ENCODE measurements at places on chromosomes 7 and 10.

- DNase-seq = no peak
These were observed 90.4 kb downstream of the DYNC2I1 start for GRCh38 chr7:158946771-158947170.

- DNase-seq = no peak
These were observed 123.5 kb downstream of the GLCCI1 start for GRCh38 chr7:8092140-8092539.

DNA sequence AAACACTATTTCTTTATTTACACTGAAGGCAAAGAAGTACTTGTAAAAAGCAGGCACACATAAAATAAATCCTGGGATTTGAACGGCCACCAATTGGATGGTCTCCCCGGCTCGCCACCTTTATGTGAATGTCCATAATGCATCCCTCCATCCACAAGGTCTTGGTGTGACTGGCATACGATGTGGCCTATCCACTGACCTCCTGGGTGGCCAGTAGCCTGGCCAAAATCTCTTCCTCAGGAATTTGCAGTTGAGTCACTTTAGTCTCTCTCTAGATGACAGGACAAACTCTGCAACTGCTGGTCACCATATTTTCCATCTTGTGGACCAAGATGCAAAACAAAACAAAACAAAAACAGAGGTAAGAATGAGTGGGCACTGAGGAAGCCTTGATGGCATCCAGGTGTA, 39.1 kb downstream of the CDK1 start:
- DNase-seq = no peak

DNA sequence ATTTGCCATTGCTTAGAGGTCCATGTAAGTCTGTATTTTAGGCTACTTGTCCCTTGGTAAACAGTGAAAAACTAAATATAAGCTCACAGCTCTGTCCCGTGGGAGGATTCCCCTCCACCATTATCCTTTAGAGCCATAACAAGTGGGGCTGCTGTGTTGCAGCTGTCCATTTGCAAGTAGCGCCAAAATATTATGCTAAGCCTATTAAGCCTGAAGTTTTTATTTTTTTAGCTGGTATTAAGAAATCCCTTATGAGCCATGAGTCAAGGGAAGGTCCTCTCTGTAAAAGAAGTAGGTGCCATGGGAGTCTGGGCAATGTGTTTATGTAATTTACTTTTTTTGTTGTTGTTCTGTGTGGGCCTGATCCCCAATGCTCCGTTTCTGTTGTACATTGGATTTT, 183.9 kb downstream of the THSD7A start:
- no peak for DNase-seq

DNA sequence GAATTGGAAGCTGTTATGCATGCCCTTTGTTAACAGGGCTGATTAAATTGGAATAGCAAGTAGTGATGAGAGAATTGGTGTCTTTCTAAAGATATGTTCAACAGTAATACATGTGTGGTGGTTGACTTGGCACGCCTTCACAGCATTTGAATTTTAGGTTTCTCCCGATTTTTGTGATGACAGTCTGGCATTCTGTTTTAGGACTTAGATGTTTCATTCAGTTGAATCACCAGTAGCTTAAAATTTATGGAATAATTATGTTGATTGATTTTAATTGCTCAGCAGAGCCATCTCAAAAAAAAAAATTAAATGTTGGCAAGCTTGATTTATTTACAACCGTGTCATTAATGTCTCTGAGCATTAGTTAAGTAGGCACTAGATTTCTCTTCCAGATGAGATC, 219.7 kb downstream of the CSTF2T start:
- DNase-seq = no peak

DNA sequence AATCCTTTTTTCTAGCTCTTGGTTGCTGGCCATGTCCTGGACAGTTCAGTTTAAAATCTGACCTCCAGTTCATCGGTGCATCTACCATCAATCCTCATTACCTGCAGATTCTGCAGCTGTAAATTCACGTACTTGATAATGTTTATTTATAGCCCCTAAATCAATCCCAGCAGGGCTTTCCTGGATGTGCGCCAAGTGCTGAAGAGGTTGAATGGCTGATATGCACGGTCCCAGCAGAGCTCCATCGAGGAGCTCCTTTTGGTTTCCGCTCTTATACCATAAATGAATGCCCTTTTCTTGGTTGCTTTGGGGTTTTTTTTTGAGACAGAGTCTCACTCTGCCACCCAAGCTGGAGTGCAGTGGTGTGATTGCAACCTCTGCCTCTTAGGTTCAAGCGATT, 91.2 kb upstream of the CCZ1B start:
- DNase-seq = no peak

- DNase-seq = no peak
These were observed 13.9 kb downstream of the RAPGEF5 start for GRCh38 chr7:22343071-22343470.

GRCh38 chr10:120456626-120457430, at the start of gene PLPP4:
PLPP4 (plus strand) TSS chr10:120457227; CDS start chr10:120457306, 79 bp downstream.
- no peak for DNase-seq

- DNase-seq = no peak
These were observed 139.7 kb upstream of the TMEM72 start for GRCh38 chr10:44771233-44771995.

GRCh38 chr7:138122162-138122561, 45.9 kb downstream of the AKR1D1 start:
- no peak for DNase-seq

DNA sequence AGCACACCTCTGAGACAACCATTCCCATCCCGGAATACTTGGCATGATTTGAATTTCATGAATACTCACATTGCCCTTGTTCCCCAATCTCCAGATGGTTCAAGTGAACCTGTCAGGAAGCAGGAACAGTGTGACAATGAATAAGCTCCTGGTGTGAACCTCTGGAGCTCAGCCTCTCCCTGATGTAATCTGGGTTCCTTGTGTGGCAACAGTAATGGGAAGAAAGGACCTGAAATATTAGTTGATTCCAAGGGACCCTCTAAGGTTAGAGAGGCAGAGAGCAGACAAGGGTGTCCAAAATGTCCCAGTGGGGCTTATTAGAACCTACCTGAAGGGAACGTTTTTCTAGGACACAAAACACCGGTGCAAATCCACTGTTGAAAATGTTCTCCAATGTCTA, 8.5 kb downstream of the OR2A7 start:
- no peak for DNase-seq

- no peak for DNase-seq
These were observed 7.4 kb upstream of the PAX4 start for GRCh38 chr7:127625331-127625730.

GRCh38 chr7:70630440-70630817, 501.5 kb upstream of the GALNT17 start:
- no peak for DNase-seq

GRCh38 chr7:98081319-98081718, 25.3 kb upstream of the LMTK2 start:
- DNase-seq = no peak

DNA sequence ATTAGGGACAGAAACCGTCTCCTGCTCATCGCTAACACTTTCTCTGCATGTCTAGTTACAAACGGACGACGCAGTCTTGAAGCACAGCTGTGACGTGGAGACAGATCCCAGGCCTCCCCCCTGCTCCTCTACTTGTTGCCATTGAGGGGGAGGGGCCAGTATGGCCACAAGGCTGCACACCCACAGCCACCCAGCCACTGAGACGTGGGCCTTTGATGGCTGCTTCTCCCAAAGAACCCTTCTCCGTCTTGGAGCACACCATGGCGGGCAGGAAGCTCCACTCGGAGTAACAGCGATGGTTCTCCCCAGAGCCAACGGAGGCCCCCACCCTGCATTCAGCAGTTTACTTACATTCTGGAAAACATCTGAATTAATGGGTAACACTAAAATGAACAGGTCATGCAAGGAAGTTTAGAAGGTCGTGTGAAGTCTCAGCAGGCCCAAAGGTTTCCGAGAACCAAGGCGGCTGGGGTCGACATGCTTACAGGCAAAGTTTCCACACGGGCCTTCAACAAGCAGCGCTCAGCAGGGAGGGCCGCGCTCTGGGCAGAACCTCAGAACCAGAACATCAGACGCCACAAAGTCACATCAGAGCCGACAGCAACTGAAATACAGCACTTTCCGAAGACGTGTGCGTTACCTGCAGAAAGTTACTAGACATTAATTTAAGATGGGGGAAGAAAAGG, 169.6 kb downstream of the DIP2C start:
- no peak for DNase-seq

DNA sequence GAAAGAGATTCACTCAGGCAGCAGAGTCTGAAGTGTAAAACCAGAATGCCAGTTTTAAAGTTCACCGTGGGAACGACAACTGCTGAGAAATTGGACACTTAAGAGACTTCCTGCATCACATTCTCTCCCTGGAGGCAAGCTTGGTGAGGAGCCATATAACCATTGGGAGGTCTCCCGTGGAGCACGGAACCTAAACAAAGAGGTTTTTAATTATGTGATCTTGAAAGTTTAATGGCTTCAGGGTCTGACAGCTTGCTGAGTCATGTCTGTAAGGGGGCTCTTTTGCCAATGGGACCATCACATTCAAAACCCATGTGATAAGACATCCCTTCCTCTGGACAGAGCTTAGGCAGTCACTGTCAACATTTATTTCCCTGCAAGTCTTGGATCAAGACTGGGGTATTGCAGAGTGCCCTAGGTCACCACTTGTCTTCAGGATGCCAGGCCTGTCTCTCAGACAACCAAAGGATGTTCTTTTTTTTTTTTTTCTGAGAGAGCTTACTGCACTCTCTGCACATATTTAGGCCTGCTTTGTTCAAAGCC, 674.4 kb downstream of the TYW1 start:
- DNase-seq = no peak

GRCh38 chr7:44307301-44307900, 18.0 kb downstream of the CAMK2B start:
- no peak for DNase-seq

GRCh38 chr7:74180866-74181265, 6.7 kb downstream of the EIF4H start:
- DNase-seq = no peak

DNA sequence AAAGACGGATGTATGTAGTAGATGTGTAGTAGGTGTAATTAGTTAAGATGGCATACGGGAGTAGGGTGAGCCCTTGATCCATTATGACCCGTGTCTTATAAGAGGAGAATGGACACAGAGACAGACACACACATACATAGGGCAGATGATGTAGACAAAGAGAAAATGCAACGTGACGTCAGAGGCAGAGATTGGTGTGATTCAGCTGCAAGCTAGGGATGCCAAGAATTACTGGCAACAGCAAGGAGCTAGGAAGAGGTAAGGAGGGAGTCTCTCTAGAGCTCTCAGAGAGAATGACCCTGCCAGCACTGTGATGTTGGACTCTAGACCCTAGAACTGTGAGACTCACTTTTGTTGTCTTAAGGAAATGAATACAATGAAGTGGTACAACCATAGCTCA, 247.0 kb upstream of the HABP2 start:
- DNase-seq = no peak

DNA sequence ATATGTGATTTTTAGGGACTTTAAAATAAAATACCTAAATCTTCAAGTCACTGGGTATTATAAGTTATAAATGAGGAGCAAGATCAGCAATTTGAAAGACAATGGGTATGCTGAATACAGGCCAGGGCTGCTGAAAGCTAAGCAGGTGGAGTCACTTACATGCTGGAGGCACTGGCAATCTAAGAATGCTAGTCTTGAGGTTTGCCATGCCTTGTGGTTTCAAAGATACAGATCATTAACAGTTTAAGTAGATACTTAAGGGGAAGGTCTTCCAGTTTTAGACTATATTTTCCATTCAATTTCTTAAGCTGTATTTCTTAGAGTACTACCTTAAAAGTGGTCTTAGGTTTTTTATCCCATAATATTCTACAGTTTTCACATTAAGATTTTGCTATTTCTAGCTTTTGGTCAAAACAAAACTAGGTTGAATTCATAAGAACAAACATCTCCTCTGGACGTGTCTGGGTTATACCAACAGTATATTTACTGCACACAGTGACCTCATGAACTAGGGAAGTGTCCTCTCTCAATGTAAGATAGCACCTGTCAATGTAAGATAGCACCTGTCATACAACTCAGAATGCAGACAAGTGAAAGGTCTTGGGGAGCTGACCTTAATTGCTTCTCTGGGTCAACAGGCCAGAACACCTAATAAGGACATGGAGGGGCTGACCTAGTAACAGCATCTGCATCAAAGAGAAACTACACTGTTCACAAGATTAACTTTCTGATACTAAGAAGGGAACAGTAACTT, 2.0 kb downstream of the SRI start:
- no peak for DNase-seq

DNA sequence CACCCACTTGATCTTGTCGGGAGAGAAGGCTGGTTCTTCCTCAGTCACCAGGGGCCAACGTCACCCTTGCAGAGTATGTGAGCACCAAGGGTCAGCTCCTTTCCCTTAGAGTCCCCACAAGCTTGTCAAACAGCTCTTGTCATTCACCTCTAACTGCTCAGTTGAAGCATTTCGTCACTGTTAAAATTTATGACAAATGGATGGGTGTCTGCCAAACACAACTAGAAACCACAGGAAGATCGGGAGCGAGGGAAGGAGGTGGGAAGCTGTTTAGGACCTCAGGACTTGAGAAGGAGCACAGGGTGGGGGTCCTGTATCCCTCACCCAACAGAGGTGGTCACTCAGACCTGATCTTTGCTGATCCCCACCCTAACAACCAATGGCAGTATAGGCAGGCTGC, 373.3 kb upstream of the IGFBP3 start:
- no peak for DNase-seq

DNA sequence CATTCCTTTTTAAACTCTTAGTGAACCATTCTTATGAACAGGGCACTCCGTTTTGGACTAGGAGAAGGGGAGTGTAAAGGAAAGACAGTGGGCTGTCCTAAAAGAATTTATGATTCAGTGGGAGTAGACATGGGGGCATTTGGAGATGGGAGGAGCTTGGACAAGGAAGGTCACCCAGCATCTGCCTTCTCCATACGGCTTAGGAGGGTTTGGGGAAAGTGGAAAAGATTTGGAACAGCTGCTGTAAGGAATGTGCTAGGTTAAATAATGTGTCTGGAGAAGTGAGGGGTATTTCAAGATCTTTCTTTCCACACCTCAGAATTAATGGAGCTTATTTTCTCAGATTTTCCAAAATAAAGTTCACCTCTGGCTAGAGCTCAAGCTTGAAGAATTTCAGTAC, 24.0 kb downstream of the SLC35G1 start:
- no peak for DNase-seq

GRCh38 chr10:115092555-115093285, 445 bp upstream of the ATRNL1 start:
- DNase-seq = no peak

GRCh38 chr10:51206500-51206899, 132.2 kb downstream of the PRKG1 start:
- no peak for DNase-seq

- no peak for DNase-seq
These were observed 115.0 kb upstream of the ZNF438 start for GRCh38 chr10:31146491-31147209.

DNA sequence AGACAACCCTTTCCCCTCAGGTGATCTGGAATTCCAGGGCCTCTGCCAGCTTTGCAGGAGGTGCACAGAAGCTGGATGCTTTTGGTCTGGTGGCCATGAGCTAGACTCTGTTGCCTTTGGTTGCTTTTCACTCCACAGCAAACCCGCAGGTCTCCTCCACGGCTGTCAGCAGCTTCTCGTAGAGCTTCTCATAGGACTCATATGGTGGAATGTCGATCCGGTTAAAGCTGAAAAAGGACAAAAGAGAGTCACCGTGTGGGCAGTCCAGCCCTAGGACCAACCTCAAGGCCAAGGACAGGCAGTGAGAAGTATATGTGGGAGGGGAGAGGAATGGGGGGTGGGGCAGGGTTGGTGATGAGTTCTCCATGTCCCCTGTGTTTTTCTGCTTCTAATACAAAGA, 113.5 kb downstream of the SMURF1 start:
- DNase-seq = no peak
